ENCODE measurements at places on chromosomes 1 and 21.

- no peak for DNase-seq
These were observed 32.4 kb downstream of the SLAMF1 start for GRCh38 chr1:160614410-160614809.

GRCh38 chr21:38054334-38054733 is 138.1 kb upstream of the KCNJ6 start:
- DNase-seq: no peak

- DNase-seq: no peak
These were observed 15.3 kb downstream of the DCAF8 start for GRCh38 chr1:160247053-160247452.

- DNase-seq: no peak
These were observed 10.6 kb upstream of the COL6A1 start for GRCh38 chr21:45970674-45971615.

- DNase-seq: peak; percentile 49
These were observed 6.7 kb upstream of the RNASEL start for GRCh38 chr1:182595641-182596240.

GRCh38 chr1:110234691-110235090 is 24.6 kb downstream of the KCNC4 start:
- DNase-seq: no peak

DNA sequence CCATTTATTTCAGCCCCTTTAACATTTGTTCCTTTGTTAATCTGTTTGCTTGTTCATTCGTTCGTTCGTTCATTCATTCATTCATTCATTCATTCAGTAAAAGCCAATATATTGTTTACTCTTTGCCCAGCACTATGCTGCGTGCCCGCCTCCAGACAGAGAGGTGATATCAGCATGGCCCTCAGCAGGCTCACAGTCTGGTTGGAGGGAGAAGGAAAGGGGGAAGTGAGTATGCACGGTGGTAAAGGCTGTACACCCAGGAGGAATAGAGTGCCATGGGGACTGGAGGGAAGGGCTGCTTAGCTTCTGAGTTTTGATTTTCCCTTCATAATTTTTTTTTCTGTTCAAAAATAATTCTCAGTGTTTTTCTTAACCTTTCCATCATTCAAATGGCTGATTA is 144.7 kb downstream of the NOS1AP start:
- no peak for DNase-seq

DNA sequence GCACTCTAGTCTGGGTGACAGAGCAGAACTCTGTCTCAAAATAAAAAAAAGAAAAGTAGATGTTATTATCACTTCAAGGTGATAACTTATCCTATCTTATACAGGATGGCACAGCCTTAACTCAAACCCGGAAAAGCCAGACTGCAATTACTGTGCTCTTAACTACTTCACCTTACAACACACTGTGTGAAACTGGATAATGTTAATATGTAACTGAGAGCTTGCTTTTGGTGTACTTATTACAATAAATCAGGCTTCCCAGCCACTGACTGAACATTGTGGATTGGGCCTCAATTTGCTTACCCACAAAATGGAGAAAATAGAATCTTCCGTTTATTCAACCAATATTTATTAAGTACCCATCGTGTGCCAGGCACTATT is 1.4 kb downstream of the ORC1 start:
- DNase-seq: no peak

DNA sequence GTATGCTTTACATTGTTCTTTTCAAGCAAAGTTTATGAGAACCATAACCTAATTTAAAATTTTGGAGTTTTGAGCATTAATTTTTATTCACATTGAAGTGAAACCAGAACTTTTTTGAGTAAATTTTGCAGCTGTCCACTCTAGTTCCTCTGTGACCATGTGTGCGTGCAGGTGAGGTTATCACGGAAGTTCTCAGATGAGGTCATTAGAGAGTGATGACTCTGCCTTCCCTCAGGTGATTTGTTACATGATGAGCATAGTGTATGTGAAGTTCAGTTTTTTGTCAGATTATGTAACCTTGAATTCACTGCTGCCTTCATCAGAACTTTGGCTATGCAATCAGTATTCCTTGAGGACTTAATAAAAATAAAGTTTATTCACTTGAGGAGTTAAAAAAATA is 828.2 kb downstream of the ADGRL2 start:
- no peak for DNase-seq

DNA sequence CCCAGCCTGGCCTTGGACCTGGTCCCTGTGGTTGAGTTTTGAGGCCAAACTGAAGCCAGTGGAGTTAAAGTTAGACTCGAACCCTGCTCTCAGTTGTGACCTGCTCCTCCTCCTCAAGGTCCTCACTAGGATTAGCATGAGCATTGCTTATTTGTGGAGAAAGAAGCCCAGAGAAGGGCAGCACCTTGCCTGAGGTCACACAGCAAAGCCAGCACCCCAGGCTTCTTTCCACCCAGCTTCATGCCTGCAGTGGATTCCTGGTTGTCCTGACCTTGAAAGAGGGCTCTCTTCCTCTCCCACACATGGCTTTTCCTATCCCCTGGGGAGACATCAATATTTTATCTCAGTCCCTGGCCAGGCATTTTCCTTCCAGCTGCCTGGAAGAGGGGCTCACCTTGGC is 2.8 kb downstream of the LDLRAP1 start:
- DNase-seq: no peak

GRCh38 chr1:201076092-201076491 is 36.1 kb downstream of the CACNA1S start:
- no peak for DNase-seq

- DNase-seq: no peak
These were observed 118.8 kb downstream of the BRINP2 start for GRCh38 chr1:177289532-177289931.

DNA sequence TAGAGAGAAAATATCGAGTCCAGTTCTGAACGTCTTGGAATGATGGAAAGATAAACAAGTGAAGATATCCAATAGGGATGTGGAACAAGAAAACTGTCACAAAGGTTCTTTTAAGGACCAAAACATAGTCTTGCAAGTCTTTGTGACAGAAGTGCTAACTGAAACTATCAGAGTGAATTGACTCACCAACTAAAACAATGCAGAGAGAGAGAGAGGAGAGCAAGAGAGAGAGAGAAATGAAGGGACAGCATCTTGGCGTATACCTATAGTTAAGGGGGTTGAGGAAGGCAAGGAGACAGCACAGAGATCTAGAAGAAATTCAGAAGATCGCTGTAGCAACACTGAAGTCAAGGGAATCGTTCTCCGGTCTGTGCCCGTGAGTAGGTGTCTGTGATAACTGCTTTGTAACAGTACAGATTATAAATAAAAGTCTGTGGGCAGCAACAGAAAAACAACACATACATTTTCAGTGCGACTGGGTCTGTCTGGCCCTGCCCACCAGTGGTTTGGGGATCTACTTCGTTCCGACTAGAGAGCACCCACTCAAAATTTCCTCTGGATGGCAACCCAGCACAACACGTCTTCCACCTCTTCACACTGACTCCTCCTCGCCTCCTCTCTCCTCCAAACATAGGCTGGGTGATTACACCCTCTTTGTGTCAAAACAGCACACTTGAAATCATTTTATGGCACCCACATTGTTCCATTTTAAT is 4.8 kb upstream of the COA6 start:
- no peak for DNase-seq

- no peak for DNase-seq
These were observed 213.2 kb downstream of the TNR start for GRCh38 chr1:175530183-175530582.

- no peak for DNase-seq
These were observed 53.4 kb downstream of the MACO1 start for GRCh38 chr1:25484096-25484495.

DNA sequence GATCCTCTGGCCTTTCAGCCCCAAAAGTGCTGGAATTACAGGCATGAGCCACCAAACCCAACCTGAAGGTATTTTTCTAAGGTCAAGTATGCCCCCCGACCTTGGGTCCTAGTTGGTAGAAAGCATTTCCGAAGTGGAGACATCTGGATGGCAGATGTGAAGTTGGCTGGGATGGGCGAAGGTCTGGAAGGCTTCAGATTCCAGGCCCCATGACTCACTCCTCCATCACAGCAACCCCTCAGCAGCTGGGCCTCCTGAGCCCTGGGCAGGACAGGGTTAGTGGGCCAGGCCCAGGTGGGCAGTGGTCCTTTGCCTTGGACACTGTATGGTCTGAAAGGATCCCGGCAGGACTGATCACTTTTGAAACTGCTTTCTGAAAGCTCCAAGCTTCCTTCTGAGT is 23.3 kb downstream of the NAV1 start:
- DNase-seq: peak; percentile 93

DNA sequence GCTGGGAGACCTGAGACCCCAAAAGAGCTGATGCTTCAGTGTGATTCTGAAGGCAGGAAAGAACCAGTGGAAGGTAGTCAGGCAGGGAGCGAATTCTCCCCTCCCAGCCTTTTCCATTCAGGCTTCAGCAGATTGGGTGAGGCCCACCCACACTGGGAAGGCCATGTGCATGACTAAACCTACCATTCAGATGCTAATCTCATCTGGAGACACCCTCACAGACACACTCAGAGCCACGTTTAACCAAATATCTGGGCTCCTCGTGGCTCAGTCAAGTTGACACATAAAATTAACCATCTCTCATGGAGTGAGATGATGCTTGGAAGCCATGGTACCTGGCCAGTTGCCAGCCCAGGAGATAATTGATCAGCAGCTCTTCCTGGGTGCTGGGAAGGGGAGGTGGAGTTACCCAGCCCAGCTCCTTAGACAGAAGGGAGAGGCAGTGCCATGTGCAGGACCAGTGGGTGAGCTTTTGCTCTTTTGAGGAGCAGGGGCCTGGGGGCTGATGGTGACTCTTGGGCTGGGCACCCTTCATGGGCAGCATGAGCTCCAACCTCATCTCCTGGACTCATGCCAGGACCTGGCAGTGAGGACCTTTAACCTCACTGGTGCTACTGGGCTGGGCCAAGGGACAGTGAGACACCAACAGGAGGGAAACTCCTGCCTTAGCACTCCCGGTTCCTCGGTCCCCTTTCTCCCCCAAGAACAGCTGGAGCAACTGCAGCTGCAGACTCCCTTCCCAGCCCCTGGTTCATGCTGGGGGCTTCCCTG is 89.0 kb upstream of the ACTL8 start:
- peak; percentile 48 for DNase-seq

DNA sequence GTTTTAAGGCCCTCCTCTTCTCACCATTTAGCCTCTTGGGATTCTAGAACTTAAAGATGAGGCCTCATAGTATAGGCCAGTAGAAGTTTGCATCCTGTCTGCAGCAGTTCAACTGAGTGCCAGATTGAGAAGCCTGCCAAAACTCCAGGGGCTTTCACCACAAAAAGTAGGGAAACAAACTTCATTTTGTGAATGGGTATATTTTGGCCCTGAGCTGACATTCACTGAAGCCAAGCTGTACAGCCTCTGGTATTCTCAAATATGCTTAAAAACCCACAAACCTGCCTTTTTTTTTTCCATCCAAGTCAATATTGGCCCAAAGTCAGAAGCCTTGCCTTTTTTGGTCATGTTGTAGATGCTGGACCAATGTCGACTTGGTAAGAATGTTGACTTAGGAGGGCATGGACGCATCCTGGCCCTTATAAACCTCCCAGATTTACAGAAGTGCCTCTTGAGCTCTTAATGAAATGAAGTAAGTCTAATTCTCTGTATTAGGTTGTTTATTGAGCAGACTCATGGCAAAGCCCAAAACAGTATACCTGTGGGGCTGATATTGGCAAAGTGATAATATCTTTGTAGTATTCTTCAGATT is 337.5 kb downstream of the CHRM3 start:
- peak; percentile 20 for DNase-seq

DNA sequence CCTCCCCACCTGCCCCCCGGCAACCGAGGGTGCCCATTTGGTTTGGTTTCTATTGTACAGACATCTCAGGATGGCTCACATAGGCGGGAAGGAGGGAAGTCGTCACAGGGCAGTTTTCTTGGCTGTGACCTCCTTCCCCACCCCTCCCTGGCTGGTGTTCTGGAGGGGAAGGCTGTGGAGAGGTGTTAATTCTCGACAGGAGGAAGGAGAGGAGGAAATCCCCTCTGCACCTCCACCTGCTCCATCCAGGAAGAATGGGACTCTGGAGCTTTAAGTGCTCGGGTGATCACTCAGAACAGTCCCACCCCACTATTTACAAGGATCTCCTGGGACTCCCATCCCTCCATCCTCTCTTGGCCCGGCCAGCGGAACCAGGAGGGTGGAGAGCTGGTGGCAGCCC is 7.6 kb downstream of the MEX3A start:
- DNase-seq: no peak

DNA sequence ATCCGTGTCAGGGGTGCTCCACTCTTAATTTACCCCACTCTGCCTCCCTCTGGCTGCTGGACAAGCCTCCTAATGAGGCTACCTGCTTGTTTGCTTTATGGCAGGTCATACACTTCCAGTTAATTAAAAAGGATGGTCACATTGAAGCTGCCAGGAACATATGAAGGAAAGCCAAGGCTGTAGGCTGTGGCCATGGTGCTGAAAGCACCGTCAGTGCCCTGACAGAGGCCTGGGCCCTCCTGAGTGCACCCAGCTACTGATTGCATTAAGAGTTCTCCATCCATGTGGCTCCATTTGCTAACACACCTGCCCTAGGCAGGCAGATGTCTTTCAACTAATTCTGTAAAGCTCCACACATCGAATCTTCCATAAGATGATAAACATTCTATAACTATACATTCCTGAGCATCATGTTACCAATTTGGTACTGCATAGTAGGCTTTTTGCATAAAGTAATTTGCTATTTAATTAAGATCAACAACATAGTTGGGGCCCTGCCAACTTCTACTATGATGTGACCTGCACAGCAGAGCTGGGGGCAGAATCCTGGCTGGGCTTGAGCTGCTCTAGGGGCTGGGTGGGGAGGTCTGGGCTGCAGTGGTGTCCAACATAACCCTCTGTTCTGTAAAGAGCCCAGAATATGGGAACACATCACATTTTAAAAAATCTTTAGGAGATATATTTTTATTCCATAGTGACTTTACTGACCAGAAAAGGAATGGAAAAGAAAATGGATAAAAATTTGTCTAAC is 224.8 kb downstream of the SIPA1L2 start:
- no peak for DNase-seq

DNA sequence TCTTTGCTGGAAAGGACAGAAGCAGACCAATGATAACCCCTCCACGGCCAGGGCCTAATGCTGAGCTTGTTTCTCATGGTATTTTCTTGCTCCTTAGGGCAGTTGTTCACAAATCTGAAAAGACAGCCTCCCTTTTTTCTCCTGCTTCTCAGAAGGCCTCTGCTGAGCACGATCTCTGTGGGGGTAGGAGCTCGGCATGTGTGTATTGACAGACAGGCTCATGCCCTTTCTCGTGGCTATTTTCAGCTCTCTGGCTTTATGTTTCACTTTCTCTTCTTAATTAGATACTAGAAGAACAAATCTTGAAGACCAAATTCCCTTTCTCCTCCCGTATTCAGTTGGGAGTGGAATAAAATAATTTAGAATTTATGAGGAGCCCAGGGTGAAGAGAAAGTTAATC is 768 bp upstream of the RIIAD1 start:
- no peak for DNase-seq

- no peak for DNase-seq
These were observed 66.8 kb upstream of the BCL10 start for GRCh38 chr1:85343213-85343611.

- DNase-seq: peak; percentile 99
These were observed 207.4 kb upstream of the RUNX1 start for GRCh38 chr21:35256468-35256988.

- DNase-seq: no peak
These were observed 30.6 kb downstream of the FYB2 start for GRCh38 chr1:56788588-56788987.

Data from astrocyte (in vitro differentiated cells and primary cell).